ENCODE measurements at places on chromosomes 6 and 20. TPM values are rescaled to one million over a fixed set of nuclear protein-coding genes. Genes with fewer than 3 reads are reported as not detected.
A peak's percentile ranks its signal among the peaks of the same experiment; 100 is the strongest.

- DNase-seq = peak; percentile 56
- H3K4me1 ChIP-seq = peaks cover 5% of the 10 kb centered on the region
These were observed 28.1 kb downstream of the RIPOR3 start for GRCh38 chr20:50663095-50663821.

Gene CLIC5
- 0.03 TPM for polyA plus RNA-seq

Gene RNGTT
- 3.3 TPM for polyA plus RNA-seq

Gene STX11
- 0.15 TPM for polyA plus RNA-seq

Gene WASF1
- polyA plus RNA-seq = 35.9 TPM

- H3K4me3 ChIP-seq = no peak overlapping the region
- H3K27ac ChIP-seq = no peak overlapping the region
- no peak for DNase-seq
- no peaks in the 10 kb centered on the region for H3K27me3 ChIP-seq
- no peaks in the 10 kb centered on the region for H3K4me1 ChIP-seq
These were observed 70.5 kb downstream of the GPR63 start for GRCh38 chr6:96766769-96767168.

DNA sequence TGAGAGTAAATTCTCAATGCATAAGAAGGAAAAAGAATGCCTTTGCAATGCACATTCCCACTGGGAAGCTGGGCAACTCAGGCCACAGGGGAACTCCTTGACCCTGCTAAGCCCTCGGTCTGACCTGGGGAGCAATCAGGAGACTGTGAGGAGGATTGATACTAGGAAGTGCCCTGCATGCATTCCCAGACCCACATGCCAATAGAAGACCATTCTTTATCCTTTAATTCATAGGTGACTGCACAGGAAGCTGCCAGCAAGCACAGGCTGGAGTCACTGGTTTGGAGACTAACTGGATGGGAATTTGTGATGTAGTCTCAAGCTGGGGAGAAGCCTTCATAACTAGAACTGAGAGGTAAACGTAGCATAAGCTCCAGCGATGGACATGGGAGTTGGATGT lies 1012.7 kb downstream of the EYS start:
- no peaks in the 10 kb centered on the region for H3K4me1 ChIP-seq
- H3K4me3 ChIP-seq = no peak overlapping the region
- no peak for DNase-seq

Gene PI16
- polyA plus RNA-seq = 0.02 TPM

DNA sequence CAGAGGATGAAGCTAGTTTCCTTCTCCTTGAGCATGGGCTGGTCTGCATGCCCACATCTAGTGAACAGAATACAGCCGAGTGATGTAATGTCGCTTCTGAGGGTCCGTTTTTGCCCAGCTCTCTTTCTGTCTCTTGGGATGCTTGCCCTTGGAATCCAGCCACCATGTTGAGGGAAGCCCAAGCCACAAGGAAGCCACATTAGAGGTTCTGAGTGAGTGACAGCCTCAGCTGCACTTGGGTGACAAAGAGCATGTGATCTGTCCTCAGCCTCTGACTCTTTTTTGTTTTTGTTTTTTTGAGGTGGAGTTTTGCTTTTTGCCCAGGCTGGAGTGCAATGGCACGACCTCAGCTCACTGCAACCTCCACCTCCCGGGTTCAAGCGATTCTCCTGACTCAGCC lies 100.6 kb upstream of the SALL4 start:
- no peak overlapping the region for H3K4me3 ChIP-seq
- no peaks in the 10 kb centered on the region for H3K36me3 ChIP-seq
- H3K4me1 ChIP-seq = no peaks in the 10 kb centered on the region
- H3K27me3 ChIP-seq = no peaks in the 10 kb centered on the region
- DNase-seq = no peak

- peak overlapping the region; percentile 11 for H3K27ac ChIP-seq
- H3K4me3 ChIP-seq = no peak overlapping the region
- peaks cover 66% of the 10 kb centered on the region for H3K36me3 ChIP-seq
- no peaks in the 10 kb centered on the region for H3K4me1 ChIP-seq
These were observed 69.3 kb downstream of the IBTK start for GRCh38 chr6:82178077-82178758.
